ENCODE measurements at places on chromosomes 4 and X.

DNA sequence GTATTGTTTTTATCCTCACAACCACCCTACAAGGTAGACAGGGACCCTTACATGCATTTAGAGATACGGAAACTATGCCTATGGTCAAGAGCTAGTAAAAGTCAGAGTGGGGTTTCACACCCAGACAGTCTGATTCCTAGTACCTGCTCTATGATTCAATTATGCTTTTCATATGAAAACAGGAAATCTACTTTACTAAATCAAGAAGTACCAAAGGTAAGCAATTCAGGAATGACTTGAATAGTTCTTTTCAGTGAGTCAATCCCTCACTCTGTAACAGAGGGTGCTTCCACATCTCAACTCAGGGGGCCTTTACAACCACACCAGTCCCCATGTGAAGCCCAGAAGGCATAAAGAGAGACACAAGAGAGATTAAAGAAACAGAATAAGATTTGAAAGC, 191.4 kb downstream of the PPP3CA start:
- DNase-seq = no peak

DNA sequence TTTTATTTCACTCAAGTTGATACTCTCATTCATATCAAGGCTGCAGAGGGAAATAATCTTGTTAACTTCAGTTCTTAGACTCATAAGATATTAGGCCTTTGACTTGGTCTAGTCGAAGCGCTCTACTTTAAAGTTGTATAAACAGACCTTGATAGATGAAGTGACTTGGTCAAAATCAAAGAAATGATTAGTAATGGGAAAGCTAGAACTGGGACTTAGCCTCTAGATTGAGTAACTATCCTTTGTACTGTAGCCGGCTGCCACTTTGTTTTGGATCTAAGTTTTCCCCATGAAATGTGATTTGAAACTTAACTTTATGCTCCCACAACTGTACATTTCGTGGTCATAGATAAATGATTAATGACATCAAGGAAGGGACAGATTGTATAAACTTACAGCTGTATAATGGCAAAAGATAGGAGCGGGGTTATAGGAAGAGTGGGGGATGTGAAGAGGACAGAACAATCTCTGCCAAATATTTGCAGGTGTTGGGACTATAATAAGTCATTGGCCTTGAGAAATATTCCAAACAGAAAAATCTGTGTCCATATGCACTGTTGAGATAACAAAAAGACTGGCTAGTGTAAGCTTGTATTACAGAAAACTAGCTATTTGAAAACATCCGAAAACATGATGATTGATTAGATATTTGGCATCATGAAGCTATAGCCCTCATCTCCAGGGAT, 17.2 kb downstream of the MID2 start:
- DNase-seq = no peak

GRCh38 chrX:16610121-16610621, 39.8 kb upstream of the S100G start:
- no peak for DNase-seq

GRCh38 chr4:138499627-138500026, 257.5 kb upstream of the SLC7A11 start:
- no peak for DNase-seq

GRCh38 chrX:107626481-107626880, 1.8 kb upstream of the PRPS1 start:
- DNase-seq = no peak
